GM10248 (cell line): ENCODE measurements at places on chromosomes 7 and 10.

DNA sequence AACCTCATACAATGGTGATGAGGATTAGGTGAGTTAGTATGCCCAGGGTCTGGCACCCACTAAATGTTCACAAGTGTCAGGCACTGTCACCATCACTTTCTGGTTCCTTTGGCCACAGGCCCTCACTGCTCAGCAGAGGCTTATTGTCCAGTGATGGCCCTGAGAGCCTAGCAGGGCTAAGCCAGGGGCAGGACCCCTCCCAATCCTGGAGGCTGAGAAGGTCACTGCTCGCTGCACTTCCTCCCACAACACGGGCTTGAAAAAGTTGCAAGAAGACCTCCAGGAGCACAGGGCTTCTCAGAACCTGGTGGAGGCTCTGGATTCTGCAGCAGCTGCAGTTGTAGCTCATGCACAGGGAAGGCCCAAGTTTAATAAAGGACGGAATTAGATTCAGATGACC is 48.1 kb downstream of the DRGX start:
- no peak for DNase-seq

DNA sequence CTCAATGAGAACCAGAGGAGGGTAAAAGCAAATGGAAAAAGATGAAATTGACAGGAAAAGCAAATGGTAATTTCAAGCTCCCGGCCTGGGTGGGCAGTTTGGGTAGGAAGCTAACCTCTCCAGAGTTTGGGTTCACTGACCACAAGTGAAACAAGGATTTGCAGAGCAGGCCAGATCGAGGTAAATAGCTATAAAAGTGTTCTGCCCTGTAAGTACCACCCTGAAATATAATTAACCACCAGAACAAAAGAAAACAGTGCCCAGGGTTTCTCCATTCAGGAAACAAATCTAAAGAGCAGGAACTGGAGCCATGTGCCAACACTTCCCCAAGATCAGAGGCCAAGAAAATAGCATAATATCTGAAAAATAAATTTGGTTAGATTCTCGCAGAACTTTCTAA is 276.7 kb upstream of the MEOX2 start:
- DNase-seq: no peak

GRCh38 chr7:79620291-79620690 is 166.8 kb upstream of the MAGI2 start:
- DNase-seq: no peak

DNA sequence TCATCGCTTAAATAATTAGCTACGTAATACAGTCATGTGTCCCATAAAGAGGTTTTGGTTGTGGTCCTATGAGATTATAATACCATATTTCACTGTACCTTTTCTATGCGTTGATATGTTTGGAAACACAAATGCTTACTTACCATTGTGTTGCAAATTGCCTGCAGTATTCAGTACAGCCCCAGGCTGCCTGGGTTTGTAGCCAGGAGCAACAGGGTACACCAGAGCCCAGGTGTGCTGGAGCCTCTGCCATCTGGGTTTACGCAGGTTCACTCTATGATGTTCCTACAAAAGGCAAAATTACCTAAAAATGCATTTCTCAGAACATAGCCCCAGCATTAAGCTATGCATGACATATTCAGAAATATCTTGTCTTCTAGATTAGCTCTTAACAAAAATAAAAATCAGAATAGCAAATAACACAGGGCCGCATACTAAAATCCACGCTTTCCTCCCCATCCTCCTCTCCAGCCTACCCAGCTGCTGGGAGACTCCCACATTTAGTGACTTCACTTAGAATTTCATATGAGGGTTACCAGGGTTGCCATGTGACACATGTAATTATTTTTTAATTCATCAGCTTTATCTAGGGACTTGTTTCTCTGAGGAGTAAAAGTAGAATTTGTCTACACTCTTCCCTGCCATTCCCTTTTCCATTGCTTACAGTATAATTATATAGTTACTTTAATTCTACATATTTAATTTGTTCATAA is 559.0 kb upstream of the ADARB2 start:
- DNase-seq: no peak

DNA sequence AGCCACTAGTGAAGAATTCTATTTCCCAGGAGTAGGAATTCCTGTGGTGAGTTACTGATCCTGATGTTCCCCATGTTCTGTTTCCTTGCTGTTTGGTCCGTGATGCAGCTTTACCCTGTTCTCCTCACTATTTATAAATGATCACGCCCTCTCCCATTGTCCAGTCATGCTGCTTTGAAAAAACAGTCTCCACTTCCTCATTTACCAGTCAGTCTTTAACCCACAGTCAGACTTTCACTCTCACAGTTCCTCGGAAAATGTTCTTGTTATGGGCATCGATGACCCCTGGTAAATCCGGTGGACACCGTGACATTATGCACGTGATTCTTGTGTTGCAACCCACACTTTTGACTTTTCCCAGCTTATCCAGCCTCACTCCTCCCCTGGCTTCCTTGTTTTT is 14.4 kb downstream of the SCIN start:
- peak; percentile 30 for DNase-seq

DNA sequence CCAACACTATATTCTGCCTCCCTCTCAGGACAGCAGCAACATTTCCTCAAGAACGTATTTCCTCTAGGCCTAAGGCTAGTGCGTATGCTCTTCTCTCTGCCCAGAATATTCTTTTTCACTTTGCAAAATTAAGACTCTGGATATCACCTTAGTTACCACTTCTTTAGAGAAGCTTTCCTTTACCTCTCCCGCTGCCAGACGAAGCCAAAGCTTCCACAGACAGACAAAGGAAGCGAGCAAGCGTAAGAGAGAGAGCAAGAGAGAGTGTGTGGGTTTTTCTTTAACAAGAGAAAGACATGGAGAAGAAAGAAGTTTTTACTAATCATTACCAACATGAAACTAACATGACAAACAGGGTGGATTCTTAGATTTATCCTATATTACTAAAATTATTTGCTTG is 64.1 kb downstream of the P4HA1 start:
- DNase-seq: no peak

GRCh38 chr10:95832216-95833041 is 75.3 kb upstream of the CC2D2B start:
- peak; percentile 67 for DNase-seq

GRCh38 chr7:81846398-81846797 is 76.6 kb upstream of the HGF start:
- DNase-seq: no peak

DNA sequence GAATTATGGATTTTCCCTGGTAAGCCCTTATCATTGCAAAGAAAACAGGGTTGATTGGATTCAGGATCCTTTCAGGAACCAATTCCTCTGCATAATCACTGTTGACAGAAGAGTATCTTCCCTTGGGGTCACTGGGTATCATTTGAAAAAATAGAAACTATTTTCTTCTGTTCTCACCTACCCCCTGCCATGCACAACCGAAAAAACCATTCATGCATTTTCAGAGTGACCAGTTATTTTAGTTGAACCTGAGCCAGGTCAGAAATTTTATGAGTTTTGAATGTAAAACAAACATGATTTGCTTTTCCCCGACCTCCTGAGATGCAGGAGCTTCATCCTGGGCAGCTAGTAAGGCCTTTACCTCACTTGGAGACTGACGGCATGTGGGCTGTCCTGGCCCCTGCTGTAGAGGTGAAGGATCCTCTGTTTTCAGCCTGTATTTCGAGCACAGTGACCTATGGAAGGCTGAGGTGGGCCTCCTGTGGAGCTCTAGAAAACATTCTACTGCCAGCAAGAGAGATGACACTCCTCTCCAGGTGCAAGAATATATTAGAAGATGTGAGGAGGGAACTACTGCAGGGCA is 30.1 kb downstream of the TMEM178B start:
- no peak for DNase-seq

DNA sequence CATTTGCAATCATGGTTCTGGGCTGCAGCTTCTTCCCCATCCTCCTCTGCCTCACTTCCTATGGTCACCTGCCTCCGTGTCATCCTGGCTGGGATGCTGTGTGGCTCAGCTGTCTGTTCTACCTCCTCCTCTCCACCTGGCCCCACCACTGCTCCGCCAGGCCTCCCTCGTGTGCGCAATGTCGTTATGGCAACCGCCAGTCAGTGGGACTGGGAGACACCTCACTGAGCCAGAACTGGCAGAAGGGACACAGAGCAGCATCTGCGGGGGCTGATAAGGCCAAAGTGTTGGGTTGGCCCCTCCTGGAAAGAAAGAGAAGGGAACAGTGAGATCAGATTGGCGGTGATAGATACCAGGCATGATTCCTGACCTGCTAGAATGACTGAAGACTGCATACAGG is 527.5 kb downstream of the INHBA start:
- DNase-seq: no peak

- peak; percentile 55 for DNase-seq
Observed at GRCh38 chr7:23467806-23468525, 2.3 kb downstream of the IGF2BP3 start.

GRCh38 chr10:35396560-35397434 is 60.5 kb downstream of the CCNY start:
- no peak for DNase-seq

- peak; percentile 19 for DNase-seq
Observed at GRCh38 chr7:112414855-112415490, 35.3 kb upstream of the IFRD1 start.

DNA sequence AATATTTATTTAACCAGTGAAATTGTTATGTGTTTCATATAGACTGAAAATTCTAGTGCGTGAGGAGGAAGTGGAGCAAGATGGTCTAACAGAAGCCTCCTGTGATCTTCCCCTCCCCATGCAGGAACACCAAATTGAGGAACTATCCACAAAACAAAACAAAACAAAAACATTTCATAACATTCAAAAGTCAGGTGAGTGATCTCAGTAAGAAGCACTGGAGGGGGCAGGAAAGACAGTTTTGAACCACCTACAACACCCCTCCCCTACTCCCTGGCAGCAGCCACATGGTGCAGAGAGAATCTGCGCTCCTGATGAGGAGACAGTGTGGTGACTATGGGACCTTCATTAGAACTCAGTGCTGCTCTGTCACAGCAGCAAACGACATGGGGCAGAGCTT is 221.9 kb upstream of the SEMA3C start:
- no peak for DNase-seq

GRCh38 chr10:49153971-49154370 is 20.1 kb upstream of the FAM170B start:
- no peak for DNase-seq

DNA sequence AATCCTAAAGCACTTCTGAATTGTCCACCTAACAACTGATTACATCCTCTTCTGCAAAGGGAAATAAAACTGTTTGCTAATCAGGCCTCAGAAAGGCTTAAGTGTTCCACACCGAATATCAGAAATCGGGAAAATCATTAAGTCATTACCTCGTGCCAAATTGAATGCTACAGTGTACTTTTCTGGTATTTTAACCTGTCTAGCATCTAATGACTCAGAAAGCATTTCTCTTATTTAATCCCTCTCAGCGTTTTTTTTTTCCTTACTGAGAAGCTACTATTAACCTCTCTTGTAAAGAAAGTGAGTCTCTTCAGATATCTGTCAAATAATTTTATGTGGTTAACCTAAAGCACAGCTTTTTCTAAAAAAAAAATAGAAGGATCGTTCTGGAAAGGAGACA is 28.6 kb downstream of the VIM start:
- no peak for DNase-seq

DNA sequence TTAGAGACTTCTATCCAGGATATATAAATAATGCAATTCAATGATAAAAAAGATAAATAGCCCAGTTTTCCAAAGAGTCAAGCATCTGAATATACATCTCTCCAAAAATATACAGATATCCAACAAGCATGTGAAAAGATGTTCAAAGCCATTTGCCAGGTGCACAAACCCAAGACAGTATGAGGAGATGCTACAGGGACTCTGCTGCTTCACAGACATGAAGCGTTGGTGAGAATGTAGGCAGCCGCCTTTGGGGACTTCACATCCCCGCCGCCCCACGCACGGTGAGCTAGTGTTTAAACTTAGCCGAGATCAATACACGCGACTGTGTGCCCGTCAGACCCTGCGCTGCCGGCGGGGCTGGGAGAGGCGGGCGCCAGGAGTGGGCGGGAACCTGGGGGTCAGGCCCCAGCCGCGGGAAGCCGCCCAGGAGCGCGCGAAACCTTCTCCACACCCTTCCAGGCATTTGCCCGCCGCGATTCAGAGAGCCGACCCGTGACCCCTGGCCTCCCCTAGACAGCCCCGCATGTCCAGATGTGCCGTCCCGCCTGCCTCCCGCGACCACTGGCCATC is 927 bp upstream of the ALOX5 start:
- DNase-seq: peak; percentile 43

- no peak for DNase-seq
Observed at GRCh38 chr7:4959306-4959705, 319 bp upstream of the MMD2 start.

DNA sequence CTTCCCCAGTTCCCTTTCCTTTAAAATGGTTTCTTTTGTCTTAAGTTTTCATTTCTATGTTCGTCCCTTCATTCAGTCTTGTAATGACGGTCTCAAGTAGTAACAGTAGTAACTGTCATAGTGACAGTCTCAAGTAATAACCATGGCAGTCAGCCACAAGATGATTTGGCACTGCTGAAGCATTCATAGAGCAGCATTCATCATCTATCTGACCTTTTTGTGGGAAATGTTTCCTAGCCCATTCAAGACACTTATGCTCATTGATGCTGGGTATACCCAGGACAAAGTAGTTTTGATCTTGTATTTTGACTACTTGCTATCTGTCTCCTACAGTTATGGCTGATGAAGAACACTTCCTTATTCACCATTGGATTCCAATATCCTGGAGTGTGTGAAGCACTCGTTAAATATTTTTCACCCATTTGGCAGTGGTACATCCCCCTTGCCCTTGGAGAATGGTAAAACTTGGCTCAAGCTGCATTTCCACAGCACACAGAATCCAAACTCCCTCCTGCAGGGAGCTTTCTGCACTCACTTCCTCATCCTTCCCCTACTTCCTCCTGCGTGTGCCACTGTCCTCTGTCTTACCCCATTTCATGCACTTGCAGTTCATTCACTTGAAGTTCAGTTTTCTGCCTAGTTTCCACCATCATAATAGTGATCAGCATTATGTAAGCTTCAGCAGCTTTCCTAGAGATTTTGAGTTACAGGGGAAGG is 19.0 kb downstream of the GIMAP4 start:
- no peak for DNase-seq

GRCh38 chr7:23546897-23547572 is 15.3 kb upstream of the TRA2A start:
- peak; percentile 82 for DNase-seq

DNA sequence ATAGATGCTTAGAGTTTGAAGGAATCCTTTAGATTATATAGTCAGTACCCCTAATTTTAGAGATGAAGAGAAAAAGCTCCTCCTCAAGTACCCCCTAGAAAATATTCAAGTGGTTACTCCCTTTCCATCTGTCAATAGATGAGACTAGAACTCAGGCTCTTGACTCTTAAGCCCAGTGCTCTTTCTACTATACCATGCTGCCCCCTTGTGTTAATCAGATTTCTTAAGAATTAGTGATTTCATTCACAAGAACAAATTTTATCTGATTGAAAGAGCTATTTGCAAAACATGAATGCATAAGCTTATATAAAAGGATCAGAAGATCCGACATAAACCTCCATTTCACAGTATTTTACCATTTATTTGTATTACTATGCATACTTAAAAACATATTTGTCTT is 179.3 kb downstream of the TFEC start:
- DNase-seq: peak; percentile 5

GRCh38 chr10:45308707-45309106 is 6.7 kb downstream of the OR13A1 start:
- no peak for DNase-seq
